Stimulated activated CD8-positive, alpha-beta memory T cell treated with anti-CD3 and anti-CD28 coated beads, Interleukin-7, amount 100 ng/mL, for 48 hours (primary cell): ENCODE measurements at places on chromosomes 3 and 15.

DNA sequence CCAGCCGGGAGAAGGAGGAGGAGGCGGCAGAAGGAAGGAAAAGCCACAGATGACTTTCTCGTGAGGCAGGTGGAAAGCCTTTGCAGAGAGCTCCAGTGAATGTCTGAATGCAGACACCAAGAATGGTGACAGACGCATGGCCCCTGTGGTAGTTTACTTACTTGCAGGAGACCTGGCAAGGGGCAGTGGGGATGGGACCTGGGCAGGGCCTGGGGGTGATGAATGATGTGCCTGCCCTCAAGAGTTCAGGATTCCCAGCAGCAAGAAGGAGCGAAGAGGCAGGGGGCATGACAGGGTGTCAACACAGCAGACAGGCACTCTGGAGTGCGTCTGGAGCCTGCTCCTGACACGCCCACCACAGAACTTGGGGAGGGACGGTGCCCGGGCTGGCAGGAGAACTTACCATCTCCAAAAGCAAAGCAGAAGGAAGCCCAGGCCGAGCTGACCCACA is 260.5 kb upstream of the LYSMD4 start:
- DNase-seq: no peak

DNA sequence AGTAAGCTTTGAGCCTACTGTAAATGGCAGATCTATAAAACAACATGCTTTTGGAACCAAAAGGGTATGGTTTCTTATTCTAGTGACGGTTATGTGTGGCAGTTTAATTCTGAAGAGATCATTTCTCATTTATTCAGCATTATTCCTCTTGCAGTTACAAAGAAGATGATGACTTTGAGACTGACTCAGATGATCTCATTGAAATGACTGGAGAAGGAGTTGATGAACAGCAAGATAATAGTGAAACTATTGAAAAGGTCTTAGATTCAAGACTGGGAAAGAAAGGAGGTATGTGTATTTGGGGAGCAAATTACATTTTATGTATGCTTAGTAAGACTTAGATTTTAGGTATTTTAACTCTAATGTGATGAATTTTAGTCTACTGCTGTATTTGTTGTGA is 41.5 kb downstream of the CHD2 start:
- DNase-seq: no peak

GRCh38 chr3:175679568-175679967 is 820.4 kb downstream of the NAALADL2 start:
- DNase-seq: no peak

DNA sequence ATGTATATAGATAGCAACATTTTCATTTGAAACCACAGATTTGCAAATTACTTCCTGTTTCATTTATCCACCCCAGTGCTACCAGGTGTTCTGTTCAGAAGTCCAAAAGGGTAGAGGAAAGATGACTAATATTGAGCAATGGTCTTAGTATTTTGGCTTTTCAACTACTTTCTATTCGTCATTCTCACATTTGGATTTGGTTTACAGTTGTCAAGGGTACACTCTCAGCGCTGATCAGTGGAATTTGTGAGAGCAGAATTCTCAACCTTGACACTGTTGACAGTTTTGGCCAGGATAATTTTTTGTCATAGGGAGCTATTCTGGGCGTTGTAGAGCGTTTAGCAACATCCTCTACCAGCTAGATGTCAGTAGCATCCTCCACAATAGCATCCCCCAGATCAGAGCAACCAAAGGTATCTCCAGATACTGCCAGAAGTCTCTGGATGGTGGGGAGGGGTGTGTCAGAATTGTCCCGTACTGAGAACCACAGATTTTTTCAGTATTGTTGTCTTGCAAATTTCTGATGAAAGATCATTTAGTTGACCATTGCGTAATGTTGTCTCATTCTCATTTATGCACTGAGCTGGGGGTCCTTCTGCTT is 4.2 kb downstream of the HMCES start:
- DNase-seq: no peak

- no peak for DNase-seq
Measured at GRCh38 chr3:14803101-14803980, 15.4 kb upstream of the FGD5 start.

DNA sequence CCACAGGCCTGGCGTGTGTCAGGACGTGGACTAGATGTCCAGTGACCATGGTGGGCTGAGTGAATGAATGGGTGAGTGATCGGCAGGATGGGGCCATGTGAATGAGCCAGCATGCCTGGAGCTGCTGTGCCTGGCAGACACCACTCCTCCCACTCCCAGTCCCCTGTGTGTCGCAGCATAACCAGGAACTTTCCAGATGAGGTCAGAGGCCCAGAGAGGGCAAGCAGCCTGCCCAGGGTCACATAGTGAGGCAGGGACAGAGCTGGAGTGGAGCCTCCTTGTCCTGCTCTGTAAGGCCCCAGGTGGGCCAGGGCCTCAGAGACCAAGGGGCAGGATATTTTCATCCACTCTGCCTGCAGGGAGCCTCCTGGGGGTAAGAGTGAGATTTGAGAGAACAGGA is 6.4 kb downstream of the IQSEC1 start:
- no peak for DNase-seq

GRCh38 chr3:128232376-128233178 is 79.3 kb downstream of the EEFSEC start:
- no peak for DNase-seq

GRCh38 chr3:65411367-65411766 is 627.4 kb downstream of the MAGI1 start:
- no peak for DNase-seq

DNA sequence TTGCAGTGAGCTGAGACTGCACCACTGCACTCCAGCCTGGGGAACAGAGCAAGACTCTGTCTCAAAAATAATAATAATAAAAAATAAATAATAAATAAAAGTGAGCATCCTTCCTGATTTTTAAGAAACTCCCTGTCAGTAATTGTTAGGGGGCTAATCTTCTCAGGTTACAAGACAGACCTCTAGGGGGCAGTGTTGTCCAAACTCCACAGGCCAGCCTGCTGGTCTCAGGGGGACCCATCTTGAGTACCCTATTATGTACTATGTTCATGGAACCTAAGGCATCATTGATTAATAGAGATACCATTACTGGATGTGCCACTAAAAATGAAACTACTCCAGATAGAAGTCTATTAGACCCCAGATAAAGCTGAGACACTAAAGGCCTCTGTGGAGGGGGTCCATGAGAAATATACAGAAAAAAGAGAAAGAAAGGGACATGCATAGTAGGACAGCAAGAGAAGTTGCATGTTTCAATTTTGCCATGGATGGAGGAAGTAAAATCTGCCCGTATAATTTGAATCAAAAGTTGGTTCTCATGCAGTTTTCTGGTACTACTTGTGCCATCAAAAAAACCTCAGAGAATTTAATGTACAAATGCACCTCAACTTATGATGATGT is 85.5 kb upstream of the CDV3 start:
- DNase-seq: no peak

DNA sequence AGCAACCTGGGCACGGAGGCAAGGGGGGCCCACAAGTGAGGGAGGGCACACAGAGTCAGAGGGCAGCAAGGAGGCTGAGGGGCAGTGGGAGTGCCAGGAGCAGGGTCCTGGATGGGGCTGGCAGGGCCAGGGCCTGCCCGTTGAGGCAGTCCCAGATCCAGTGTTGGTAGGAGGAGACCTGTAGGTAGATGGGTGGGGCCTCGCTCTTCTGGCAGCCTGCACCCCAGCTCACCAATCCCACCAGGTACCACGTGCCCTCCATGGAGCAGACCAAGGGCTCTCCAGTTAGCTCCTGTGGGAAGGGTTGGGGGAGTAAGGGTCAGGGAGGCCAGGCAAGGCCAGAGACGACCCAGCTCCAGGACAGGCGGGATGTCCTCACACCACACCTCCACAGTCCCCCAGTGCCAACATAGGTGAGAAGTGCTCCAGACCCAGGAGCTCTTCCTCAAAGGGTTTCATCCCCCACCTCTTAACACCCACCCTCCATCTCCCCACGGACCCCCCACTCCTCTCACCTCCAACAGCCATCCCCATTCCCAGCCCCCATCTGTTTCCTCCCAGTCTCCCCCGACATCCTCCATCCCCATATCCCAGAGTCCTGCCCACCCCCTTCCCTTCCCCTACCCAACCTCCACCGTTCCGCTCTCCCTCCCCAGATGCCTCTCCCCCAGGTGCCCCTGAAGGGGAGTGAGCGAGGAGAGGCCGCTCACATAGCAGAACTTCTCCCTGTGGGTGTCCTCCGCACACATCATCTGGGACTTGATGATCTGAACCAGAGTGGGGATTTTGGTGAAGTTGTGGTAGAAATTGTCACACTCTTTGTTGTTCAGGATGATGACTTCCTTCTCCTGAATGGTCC is 5.2 kb downstream of the PRSS50 start:
- no peak for DNase-seq

- DNase-seq: no peak
Measured at GRCh38 chr3:110938629-110939028, 133.0 kb upstream of the NECTIN3 start.

DNA sequence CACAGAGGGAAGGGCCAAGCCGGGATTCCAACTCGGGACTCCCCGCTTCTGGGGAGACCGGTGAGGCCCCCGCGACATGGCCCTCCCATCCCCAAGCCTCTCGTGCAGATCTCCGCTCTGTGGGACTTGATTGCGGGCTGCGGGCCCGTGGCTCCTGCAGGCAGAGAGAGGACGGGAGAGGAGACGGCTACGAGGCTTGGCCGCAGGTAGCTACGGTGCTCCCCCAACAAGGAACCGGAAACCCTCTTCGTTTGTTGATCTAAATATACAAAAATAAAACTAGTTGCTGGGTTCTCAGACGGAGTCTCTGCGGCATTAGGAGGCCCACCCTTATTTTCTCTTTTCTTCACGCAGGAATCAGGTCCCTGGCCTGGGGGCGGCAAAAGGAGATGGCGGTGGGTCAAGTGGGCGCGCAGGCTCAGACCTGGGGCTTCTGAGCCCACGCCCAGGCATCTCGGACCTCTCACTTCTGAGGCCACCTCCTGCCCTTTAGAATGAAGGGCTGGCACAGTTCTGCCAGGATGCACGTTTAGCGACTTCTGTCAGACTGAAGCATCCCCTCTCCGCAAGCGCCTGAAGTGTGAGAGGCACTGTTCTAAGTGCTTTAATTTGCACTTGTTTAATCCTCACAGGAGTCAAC is 10.9 kb downstream of the GNB5 start:
- DNase-seq: no peak

DNA sequence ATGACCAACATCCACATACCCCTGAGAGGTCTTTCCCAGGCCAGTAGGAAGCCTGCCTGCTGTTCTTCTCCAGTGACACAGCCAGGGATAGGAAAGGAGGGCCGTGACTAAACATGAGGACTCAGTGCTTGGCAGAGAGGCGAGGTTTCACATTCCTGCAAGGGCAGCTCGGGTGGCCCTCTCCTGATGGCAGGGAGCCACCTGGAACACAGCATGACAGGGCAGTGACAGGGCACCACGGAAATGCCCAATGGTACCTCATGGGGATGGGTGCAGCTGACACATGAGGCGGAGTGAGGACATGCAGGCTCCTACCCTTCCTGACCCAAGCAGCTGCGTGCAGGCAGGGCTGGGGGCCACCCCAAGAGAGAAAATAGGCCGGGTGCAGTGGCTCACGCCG is 7.4 kb upstream of the TGM5 start:
- no peak for DNase-seq

- no peak for DNase-seq
Measured at GRCh38 chr3:66554178-66554577, 53.4 kb upstream of the LRIG1 start.

- DNase-seq: no peak
Measured at GRCh38 chr3:191254098-191254873, 55.2 kb downstream of the OSTN start.

DNA sequence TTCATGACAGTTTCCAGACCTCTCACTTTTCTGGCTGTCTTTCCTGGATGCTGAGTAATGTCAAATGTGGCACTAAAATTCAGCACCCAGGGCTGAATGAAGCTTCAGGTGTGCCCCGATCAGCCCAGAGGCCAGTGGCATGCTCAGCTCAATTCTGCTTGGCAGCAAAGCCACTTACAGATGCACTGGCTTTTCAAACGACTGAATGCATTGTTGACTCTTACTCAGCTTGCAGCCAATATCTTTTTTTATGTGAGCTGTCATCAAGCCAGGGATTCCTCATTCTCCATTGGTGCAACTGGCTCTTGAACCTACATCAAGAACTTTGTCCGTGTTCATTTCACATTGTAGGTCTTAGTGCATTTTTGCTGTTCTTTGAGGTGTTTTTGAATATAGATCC is 60.7 kb downstream of the ZDHHC19 start:
- DNase-seq: no peak

- DNase-seq: no peak
Measured at GRCh38 chr15:66952756-66953522, 112.5 kb upstream of the SMAD3 start.

DNA sequence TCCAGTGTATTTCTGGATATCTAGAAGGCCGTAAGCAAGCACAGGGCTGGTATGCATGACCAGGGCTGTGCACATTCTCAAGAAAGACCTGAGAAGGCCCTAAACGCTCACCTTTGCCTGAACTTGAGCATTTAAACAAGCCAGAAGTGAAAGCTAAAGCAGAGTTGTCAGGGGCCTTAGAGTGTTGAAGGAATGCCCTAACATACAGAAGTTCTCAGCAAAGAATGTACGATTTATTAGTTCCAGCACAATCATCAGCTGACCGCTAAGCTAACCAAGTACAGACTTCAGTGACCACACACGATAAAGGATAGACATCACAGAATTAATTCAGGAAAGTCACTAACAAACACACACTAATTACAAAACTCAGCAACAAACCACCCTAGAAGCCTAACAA is 8.7 kb downstream of the HLTF start:
- DNase-seq: no peak

- no peak for DNase-seq
Measured at GRCh38 chr3:56059731-56060130, 408.5 kb downstream of the ERC2 start.

DNA sequence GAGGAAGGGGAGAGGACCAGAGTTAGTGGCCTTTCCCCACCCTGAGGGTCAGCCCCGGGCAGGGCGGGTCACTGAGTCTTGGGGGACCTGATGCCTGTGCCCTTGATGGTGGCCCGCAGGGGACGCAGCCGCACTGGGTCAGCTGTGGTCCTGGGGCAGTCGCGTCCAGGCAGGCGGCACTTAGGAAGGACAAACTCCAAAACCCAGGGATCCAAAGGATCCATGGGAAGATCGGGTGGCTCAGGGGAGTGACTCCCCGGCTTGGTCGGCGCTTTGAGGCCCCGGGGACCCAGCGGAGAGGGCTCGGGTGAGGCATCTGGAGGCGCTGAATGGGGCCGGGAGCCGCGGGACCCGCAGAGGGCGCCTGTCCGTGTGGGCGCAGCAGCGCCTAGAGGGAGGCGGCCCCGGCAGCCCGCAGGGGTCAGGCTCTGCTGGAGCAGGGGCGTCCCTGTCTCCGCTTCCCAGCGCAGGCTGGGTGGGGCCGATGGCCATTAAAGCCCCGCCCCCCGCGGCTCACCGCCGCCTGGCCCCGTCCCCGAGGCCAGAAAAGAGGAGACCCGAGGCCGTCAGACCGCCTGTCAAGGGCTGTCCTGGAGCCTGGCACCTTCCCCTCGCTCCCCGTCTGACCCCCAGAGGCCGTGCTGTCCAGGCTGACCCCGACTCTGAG is 17.5 kb downstream of the CIDEC start:
- peak; percentile 16 for DNase-seq

- no peak for DNase-seq
Measured at GRCh38 chr15:38211249-38211648, 41.4 kb upstream of the SPRED1 start.
